ENCODE measurements at places on chromosomes 5 and 9. TPM values are rescaled to one million over a fixed set of nuclear protein-coding genes. Genes with fewer than 3 reads are reported as not detected.

DNA sequence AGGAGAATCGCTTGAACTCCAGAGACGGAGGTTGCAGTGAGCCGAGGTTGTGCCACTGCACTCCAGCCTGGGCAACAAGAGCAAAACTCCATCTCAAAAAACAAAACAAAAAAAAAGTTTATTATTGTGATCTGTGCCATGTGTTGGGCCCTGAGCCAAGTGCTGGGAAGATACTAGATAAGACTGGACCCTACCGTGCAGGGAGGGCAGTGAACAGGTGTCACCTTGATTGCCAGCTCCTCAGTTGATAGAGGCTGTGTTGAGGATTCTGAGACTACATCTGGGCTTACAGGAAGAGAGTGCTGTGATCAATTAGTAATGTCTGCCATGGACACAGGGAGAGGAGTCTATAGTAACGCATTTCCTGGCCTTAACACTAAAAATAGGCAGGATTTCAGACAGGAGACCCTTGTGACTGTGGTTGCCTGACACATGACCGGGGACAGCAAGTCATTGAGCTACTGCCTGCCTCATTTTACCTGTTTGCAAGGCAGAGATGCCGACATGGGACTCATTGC, 201.5 kb downstream of the C9orf50 start:
- no peak for DNase-seq

DNA sequence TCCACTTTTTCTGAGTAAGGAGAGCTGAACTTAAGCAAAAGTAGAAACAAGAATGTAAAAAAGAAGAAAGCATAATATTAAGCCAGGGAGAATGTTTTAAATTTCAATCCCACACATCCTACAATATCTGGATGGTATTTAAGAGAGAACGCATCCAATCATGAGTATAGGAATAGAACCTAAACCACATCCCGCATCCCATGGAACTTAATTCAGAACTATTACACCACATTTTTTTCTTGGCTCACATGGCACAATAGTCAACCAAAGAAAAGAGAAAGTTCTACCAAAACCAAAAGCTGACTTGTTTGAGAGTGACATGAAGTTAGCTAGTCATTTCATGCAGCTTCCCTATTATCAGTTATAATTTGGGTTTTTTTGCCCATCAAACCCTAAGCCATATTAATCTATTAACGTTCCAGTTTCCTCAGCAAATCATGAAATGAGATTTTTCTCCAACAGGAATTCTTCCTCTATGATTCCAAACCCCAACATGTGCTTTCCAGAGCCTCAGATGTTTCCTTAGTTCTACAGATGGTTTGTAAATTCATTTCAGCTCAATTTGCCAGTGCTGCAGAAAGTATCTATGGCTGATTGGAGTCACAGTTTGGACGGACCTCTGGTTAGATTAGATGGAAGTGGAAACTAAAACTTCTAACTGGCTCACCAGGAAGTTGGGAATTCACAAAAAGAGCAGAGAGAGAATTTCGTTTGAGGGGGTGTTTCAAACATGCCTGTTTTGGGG, 22.5 kb downstream of the ADAMTSL1 start:
- no peak for DNase-seq

DNA sequence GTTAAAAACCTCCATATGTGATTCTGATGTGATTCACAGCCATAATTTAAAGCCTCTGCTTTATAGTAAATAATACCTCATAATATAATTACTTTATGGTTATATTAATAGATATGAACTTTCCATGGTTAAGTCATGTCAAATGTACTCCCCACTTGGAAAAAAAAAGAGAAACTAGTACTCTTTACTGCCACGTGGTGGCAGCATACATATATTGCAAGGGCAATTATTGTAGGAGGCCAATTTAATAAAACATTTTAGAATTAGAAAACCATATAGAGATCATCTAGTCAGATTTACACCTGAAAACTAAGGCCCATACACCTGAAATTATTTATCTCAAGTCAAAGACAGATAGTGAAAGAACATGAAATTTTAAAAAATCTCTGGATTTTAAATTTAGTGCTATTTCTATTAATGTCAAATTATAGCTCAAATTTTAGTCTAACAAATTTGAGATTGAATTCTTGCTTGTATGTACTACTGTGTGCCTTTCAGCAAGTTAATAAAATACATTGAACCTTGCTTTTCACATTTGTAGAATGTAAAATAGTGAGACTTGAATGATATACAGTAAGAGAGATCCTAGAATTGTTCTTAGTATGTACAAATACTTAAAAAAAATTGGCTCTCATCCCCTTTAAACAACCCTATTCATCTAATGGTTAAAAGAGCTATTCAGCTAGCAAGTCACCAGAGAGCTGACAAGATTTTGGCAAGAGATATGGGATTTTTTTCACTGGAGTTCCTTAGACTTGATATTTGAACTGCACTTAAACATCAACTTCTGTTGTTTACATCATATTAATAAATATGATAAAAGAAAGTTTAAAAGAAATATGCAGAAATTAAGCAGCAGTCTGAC, 603.8 kb downstream of the TLE4 start:
- DNase-seq, result no peak

GRCh38 chr9:72382405-72382804, 17.4 kb upstream of the ZFAND5 start:
- DNase-seq, result no peak

GRCh38 chr5:161095953-161096352, 243.9 kb upstream of the ATP10B start:
- no peak for DNase-seq

The ANKRD55 gene
- total RNA-seq, result 0.14 TPM

The CACNA1B gene
- 0.09 TPM for total RNA-seq

All from posterior vena cava (tissue), 2 donors.